Heart right ventricle (tissue), 16 donors: ENCODE measurements at places on chromosomes 3 and 15.

DNA sequence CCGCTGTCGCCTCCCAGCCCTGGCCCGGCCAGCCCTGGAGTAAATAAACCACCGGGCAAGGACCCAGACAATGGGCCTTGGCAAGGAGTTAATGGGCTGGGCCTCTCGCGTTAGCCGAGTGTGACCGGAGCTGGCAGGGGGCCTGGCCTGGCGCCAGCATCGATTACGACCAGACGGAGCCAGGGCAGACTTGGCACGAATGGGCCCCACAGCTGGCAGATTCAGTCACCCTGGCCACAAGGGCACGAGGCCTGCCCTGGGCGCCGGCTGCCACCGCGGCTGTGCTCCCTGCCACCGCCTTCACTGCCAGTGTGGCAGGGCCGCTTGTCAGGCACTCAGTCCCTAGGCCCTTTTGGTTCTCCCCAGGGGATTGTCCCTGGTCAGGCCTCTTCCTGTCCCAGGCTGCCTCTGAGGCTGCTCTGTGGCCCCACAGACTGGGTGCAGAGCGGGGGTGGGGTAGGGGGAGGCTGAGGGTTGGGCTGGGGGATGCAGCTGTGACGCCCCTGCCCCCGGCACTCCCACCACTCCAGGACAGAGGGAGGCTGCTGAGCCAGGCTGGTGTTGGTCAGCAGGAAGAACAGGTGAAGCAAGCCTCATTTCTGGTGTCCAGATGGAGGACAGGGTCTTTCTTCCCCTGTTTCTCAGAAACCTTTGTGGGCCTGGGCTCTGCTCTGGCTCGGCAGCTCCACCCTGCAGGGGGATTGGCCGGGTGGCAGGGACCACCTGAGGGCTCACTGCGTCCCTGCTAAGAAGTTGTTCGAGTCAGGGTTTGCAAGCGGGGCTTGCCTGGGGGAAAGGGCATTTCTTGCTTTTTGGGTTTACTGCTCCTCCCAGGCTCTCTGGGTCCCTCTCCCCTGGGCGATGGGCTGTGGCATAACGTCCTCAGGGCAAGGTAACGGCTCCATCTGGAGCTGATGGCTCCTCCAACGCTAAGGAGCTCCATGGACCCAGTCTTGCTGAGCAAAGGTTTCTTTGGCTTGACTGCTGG lies 30.5 kb upstream of the SRP14 start:
- peak; percentile 92 for DNase-seq

DNA sequence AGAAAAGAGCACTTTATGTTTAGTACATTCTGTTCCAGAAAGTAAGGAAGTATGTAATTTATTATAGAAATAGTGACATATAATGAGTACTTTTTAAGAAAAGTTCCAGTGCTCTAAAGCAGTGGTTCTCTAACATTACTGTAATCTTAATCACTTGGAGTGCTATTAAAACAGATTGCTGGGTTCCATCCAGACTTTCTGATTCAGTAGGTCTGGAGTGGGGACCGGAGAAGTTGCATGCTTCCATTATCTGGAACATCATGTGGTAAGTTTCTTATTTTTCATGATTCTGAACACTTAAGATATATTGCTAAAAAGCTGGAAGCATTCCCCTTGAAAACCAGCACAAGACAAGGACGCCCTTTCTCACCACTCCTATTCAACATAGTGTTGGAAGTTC lies 47.5 kb upstream of the ARL14 start:
- no peak for DNase-seq

GRCh38 chr3:47421741-47422649 lies 41.2 kb downstream of the PTPN23 start:
- DNase-seq: peak; percentile 57

GRCh38 chr3:31106204-31106603 lies 211.7 kb upstream of the GADL1 start:
- DNase-seq: no peak
